Stimulated activated CD8-positive, alpha-beta memory T cell treated with anti-CD3 and anti-CD28 coated beads, Interleukin-15, amount 100 ng/mL, for 1 hour (primary cell): ENCODE measurements at places on chromosomes 16 and 17.

DNA sequence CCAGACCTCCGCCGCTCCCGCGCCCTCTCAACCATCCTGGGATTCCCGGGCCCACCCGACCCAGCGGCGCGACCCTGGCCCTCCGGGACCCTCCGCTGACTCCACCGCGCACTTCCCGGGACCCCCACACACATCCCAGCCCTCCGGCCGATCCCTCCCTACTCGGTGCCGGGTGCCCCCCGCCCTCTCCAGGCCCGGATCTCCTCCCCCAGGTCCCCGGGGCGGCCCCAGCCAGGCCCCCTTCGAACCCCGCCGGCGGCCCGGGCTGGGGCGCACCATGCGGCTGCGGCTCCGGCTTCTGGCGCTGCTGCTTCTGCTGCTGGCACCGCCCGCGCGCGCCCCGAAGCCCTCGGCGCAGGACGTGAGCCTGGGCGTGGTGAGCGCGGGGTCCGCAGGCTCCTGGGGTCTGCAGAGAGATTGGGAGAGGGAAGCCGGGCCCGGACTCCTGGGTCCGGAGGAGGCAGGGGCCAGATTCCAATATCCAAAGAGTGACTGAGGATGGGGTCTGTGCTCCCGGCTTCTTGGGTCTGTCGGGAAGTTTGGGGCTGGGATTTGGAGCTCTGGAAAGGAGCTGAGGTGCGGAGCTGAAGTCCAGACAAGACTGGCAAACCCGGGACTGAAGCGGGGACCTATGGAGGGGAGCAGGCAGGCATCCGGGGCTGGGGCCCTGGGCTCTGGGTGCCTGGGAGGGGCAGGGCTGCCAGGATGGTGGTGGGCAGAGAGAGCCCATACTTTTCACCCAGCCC is 453 bp downstream of the MMP25 start:
- DNase-seq, result no peak

GRCh38 chr17:30580916-30581315 is 103.7 kb downstream of the GOSR1 start:
- DNase-seq, result no peak

DNA sequence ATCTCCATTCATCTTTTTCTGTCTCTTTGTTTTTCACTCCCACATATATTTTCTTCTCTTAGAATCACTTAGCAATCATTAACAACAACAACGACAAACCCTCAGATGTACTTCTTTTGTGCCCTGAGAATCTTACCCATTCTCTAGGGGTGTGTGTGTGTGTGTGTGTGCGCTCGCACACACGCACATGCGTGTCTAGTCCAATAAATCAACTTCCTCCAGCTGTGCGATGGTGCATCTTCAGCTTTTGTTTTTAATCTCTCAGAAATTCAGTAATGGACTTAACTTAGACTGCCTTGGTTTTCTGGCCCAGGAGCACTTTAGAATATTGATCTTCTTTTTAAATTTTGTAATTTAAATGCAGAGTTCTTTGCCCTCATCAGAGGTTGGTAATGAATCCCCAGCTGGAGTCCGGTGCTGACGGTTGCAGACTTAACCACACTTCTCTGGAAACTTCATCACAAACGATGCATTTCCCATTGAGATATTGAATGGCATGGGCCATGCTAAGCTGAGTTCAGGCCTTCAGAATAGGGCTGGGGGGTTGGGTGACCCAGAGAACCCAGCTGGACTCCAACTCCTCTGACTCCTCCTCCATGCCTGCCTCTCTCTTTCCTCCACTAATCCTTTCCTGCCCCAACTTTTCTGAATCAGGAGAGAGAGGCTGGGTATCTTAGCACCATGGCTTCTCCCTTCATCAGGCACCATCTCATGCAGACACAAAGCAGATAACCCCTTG is 193.9 kb downstream of the ZNF18 start:
- no peak for DNase-seq

GRCh38 chr16:57091975-57092785 is at the start of gene CPNE2:
Gene CPNE2 (plus strand): TSS chr16:57092583. CDS start chr16:57110743, 18,160 bp downstream.
- no peak for DNase-seq
